Mesothelial cell of epicardium (in vitro differentiated cells): ENCODE measurements at places on chromosomes 11 and 22. TPM values are rescaled to one million over a fixed set of nuclear protein-coding genes. Genes with fewer than 3 reads are reported as not detected.
A peak's percentile ranks its signal among the peaks of the same experiment; 100 is the strongest.

Gene MRGPRX1
- total RNA-seq = not detected in 3 replicates

Gene ABCC8
- not detected in 3 replicates for total RNA-seq

Gene MYOD1
- total RNA-seq = not detected in 3 replicates

Gene TCN2
- 15.3 to 15.5 TPM (median 15.4 TPM) in 3 replicates for total RNA-seq

Gene NRIP3
- total RNA-seq = 1.4 to 1.8 TPM (median 1.5 TPM) in 3 replicates

Gene IL18BP
- 18.4 to 20.9 TPM (median 18.6 TPM) in 3 replicates for total RNA-seq

DNA sequence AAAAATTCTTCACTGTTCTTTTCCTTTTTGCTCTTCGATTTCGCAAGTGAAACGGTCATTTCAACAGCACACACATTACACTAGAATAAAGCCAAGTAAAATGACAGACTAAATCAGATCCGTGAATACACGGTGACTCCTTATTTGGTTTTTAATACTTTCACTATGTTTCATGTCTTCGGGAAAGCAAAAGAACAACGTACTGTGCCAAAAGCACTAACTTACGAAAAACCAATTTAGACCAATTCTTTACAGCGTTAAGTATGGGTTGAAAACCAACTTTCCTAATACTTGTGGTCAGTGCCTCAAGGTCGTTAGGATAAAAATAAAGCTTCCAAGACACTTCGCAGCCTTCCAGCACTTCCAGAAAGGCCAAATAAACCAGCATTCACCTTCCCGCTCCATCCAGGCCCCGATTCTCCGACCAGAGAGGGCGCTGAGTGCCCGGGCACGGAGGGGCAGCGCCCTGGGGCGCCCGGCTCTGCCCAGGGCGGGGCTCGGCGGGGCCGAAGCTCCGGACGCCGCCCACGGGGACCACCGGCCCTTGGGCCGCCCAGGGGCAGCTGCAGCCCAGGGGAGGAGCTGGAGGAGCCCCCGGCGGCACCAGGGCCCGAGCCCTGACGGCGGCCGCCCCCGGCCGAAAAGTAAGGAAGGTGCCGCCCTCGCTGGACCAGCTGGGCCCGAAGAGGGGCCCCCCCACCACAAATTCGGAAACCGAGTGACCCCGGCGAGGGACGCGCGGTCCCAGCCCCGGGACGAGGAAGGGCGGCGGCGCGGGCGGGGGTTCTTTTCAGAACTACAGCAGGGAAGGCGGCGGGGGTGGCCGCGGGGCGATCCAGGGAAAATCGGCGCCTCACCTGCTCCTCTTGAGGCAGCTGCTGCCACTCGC is 499 bp downstream of the ATL3 start:
- peak; percentile 24 for DNase-seq

DNA sequence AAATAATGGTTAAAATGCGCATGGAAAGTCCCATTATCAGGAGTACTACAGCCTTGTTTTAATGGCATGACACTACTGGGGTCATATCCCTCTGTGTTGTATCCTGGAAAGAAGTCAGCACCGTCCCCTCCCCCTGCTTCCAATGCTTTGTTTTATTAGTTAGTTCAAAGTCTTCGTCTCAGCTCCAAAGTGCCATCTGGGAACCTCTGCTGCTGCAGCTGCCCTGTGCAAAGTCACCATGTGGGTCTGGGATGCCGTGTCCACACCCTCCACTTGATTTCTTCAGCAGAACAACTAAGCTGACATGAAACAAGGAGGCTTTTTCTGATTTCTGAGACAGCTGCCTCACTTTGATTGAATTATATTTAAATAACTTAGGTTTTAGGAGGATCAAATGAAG is 29.5 kb upstream of the NCAM1 start:
- DNase-seq = no peak

- DNase-seq = no peak
Observed at GRCh38 chr11:25200925-25201324, 704.1 kb downstream of the LUZP2 start.

GRCh38 chr11:43825217-43825816 is 55.3 kb upstream of the ALKBH3 start:
- no peak for DNase-seq

DNA sequence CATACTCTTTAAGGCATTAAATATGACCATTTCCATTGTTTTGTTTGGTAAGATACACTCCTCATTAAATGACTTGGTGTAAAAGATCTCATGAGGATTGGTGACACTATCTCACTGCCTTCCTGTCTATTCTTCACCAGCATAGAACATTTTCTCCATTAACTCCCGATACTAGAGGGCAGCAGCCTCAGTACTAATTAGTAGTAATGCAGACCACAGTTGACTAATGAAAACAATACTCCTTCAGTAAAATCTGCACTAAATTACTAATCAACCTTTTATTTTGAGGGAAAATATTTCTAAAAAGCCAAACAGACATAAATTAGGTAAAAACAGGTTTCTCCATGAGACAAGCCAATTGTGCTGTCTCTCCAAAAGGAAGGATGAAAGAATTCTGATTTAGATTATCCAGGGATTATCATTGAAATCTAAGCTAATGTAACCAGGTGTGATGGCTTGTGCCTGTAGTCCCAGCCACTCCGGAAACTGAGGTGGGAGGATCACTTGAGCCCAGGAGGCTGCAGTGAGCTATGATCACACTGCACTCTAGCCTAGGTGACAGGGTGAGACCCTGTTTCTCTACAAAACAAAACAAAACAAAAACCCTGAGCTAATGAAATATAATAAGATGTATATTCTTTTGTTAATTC is 9.4 kb downstream of the PGM2L1 start:
- no peak for DNase-seq

DNA sequence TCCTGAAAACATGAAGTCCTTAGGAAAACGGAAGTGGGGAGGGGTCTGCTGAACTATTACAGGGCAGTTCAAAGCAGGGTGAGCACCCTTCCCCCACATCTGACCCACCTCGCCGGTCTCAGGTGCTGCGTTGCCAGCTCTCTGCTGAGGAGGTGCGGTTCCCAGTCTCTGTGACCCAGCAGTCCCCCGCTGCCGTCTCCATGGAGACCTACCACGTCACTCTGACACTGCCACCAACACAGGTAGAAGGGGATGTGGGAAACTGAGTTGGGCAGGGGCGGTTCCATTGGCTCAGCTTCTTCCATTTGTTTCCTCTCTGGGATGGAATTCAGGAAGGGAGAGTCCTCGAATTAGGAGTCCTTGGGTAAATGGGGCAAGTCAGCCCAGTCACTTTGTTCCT is 3.3 kb downstream of the C2CD2L start:
- DNase-seq = no peak

DNA sequence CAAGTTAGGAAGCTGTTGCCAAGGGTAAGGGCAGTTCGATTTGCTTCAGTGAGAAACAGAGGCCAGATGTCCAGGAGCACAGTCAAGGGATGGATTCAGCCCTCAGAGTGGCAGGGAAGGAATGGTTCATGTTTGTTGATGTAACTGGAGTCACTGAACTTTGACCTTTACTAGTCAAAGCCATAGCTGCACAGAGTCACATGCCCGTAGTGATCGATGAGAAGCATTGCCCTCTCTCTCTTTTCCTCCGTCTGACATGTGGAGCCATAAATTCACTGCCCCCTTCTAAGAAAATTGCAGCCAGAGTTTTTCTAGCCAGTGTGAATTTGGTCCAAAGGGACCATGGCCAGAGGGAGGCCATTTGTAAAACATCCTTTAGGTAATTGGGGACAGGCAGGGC is 124.1 kb upstream of the MTNR1B start:
- no peak for DNase-seq

- no peak for DNase-seq
Observed at GRCh38 chr22:23678133-23678532, 12.7 kb upstream of the RGL4 start.

DNA sequence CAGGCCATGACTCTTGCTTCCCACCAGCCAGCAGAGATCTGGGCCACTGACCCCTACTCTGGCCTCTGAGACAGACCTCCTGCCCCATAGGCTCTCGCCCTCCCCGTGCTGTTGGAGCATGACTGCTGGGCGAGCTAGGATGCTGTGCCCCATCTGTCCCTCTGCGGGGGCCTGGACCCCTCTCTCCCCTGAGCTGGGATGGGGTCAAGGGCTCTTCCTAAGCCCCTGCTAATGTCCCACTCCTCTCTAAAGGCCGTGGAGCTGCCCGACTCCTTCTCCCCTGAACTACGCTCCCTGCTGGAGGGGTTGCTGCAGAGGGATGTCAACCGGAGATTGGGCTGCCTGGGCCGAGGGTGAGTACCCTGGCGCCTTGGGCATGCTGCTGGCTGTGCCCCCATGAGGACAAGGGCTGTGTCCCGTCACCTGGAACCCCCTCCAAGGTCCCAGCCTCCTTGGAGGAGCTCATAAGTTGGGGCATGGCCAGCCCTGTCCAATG is 6.2 kb upstream of the ANKRD13D start:
- DNase-seq = no peak

GRCh38 chr11:121958971-121959325 is 157.1 kb downstream of the BLID start:
- no peak for DNase-seq

DNA sequence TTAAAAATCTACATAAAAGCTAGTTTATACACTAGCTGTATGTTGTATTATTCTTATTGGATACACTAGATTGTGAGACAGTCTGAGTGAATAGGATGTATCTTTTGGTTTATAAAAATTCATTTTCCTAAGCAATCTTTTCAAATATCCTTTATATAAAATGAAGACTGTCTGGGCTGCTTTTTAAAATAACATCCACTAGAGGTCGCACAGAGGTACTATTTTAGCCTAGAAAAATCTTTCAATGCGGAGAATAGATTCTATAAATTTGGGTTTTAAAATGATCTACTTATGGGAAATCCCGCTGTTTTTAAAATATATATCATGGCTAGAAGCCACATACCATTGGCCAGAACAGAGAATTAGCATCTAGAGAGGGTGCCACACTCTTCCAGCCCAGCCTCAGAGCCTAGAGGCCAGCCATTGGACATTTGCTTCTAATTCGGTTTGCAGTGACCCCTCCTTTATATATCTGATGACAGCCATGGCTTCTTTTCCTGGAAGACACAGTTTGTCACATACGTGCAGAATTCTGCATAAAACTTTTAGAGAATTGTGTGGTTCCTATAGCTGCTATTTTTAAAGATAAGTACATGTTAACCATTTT is 7.3 kb downstream of the C11orf97 start:
- no peak for DNase-seq

- no peak for DNase-seq
Observed at GRCh38 chr22:19110646-19111045, 11.6 kb downstream of the DGCR2 start.

DNA sequence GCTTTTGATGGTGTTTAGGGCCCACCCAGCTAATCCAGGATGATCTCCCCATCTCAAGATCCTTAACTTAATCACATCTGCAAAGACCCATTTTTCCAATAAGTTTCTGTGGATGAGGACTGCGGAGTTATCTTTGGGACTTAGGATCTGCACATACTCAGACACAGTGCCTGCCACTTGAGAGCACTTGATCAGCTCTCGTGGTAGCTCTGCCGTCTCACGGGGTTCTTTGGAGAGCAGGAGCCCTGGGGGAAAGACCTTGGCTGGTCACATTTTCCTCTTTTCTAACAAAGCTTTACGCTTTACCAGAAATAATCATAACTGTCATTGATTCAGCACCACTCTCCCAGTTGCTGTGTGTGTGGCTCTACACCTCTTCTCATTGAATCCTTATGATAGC is 6.1 kb downstream of the HEPHL1 start:
- no peak for DNase-seq

DNA sequence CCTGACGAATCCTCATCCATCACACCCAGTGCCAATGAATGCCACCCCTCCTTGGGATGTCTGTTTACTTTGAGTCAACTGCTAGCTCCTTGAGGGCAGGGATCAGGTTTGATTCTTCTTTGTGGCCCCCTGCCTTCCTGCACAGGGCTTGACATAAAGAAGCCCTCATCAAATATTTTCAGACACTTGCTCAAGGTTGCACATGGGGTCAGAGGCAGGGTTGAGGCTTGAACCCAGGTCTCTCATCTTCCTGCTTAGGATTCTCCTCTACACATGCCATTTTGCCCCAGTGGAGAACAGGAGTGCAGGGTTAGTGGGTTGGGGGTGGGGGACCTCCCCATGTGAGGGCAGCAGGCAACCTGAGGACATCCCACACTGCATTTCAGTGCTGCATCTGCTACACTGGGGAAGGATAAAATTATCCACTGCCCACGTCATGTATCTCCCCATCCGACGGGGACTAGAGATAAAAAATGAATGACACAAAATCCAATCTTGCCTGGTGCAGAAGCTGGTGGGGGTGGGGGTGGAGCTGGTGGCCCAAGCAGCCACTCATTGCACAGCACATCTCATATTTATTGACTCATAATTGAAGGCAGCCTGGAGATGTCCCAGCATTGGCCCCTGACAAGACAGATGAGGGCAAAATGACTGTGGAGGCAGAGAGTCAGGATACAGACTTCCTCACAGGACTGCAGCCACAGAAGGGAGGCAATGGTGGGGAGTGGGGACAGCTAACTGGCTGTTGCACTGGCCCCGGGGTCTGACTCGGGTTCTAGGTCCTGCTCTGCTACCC is 41.3 kb downstream of the NEU3 start:
- no peak for DNase-seq

GRCh38 chr22:32631507-32632255 is 157.1 kb downstream of the FBXO7 start:
- no peak for DNase-seq

- DNase-seq = no peak
Observed at GRCh38 chr11:34680918-34681586, 60.2 kb downstream of the EHF start.

- DNase-seq = peak; percentile 58
Observed at GRCh38 chr22:45553351-45554039, 50.8 kb downstream of the FBLN1 start.

GRCh38 chr11:68146010-68146540 is 24.9 kb upstream of the CHKA start:
- DNase-seq = no peak

GRCh38 chr11:14249121-14249963 is 109.6 kb downstream of the RRAS2 start:
- DNase-seq = peak; percentile 79

GRCh38 chr22:43398910-43399309 is 12.9 kb upstream of the MPPED1 start:
- DNase-seq = no peak

GRCh38 chr11:17791144-17791543 is 56.6 kb downstream of the KCNC1 start:
- DNase-seq = no peak

GRCh38 chr11:126281666-126282175 is 1.2 kb upstream of the TIRAP start:
- DNase-seq = no peak
